Fibroblast of lung (primary cell): ENCODE measurements at places on chromosomes 13 and 19. TPM values are rescaled to one million over a fixed set of nuclear protein-coding genes. Genes with fewer than 3 reads are reported as not detected.

GRCh38 chr13:32811297-32811800 lies 204.9 kb upstream of the KL start:
- DNase-seq, result no peak

GRCh38 chr19:58399903-58400302 lies 4.4 kb downstream of the RNF225 start:
- no peak for DNase-seq

GRCh38 chr13:37954191-37954590 lies 84.6 kb upstream of the TRPC4 start:
- no peak for DNase-seq

GRCh38 chr13:45364876-45365557 lies 24.0 kb upstream of the TPT1 start:
- DNase-seq, result no peak

GRCh38 chr19:7636691-7637373 lies at the start of gene STXBP2:
STXBP2 (plus strand) TSS chr19:7637110; CDS start chr19:7637150, 40 bp downstream.
- DNase-seq, result no peak

- DNase-seq, result no peak
These were observed 660.6 kb downstream of the EFNB2 start for GRCh38 chr13:105874814-105875213.

FUT2 gene
- under 0.01 TPM in 1 of 2 replicates, not detected in the other for total RNA-seq

RFPL4A gene
- total RNA-seq, result not detected in 2 replicates
